ENCODE measurements at places on chromosomes 6 and 20.
A peak's percentile ranks its signal among the peaks of the same experiment; 100 is the strongest.

- peak; percentile 38 for DNase-seq
These were observed 198.6 kb downstream of the DTNBP1 start for GRCh38 chr6:15464211-15464725.

DNA sequence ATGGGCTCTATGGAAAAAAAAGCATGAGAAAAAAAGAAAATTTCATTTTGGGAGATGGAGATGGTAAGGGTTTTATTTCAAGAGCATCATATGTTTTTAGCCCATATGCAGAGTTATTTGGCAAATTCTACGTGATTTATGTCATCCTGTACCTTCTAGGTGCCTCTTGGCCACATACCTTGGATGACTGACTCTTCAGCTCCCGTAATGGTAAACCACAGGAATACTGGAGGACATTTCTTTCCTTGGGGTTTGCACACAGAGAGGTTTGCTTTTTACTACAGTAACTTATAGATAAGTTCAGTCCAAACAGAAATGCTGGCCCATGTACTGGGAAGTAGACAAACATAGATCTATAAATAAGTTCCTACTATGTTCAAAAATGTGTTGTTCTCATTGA, 132.2 kb downstream of the SH3BGRL2 start:
- no peak for DNase-seq

- DNase-seq: peak; percentile 35
These were observed 66.4 kb downstream of the LY86 start for GRCh38 chr6:6654599-6655575.

DNA sequence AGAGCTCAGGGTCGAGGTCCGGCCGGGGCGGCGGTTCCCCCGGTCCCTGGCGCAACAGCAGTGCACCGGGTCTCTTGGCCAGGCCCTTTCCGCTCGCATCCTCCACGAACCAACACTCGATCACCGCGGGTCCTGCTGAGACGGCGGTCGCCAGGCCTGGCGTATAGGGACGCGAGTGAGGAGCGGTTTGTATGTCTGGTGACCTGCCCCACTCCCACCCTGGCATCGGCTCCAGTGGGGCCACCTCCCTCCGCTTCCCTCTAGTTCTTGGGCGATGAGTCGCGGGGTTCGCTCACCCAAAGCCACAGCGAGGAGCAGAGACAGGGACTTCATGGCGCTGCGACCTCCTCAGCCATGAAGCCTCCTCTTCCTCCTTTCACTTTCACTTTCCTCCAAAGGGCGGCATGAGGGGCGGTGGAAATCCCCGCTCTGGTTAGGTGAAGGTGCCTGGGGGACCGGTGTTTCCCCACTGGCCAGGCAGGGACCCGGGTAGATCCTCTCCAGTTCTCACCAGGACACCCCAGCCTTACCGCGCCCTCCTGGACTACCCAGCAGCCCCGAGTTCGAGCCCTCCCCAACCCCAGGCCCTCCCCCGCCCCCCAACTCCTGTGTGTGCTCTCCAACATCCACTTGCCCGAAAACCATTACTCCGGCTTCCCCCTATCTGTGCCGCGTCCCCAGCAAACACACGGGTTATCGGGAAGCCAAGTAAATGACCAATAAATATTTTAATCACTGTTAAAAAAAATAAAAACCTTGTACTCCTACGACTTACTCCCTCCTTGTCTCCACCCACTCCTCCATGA, at the start of gene TAPBP:
Gene TAPBP, minus strand, starts transcription at position 370 of the 806 bp plus-strand sequence. Its CDS starts 37 bp downstream, at position 333.
- DNase-seq: peak; percentile 82

DNA sequence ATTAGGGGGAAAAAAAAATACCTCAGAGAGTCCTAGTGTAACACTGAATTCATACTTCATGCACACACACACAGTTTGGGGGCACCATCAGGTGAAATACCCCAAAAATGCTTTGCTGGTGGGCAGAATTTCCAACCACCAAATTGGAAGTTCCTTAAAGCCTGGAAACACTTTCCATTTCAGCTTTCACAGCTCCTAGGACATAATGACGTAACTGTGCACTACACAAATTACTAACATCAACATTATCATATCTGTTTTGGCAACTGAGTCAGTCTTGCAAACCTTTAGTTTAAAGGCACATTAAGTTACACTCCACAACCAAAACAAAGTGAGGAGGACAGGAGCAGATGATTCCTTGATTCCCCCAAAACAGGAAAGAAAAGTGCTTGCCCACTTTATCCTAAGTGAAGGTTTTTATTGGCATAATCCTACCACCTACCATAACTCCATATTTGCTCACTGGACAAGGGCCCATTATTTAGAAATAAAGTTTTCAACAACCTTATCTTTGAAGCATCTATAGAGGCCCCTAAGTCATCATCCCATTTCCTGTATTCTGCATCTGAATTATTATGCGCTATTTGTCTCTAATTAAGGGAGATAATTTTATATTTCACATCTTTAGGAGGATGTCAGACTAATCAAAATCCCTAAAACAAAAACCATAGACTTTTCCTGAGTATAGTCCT, 3.4 kb downstream of the MBOAT1 start:
- no peak for DNase-seq

DNA sequence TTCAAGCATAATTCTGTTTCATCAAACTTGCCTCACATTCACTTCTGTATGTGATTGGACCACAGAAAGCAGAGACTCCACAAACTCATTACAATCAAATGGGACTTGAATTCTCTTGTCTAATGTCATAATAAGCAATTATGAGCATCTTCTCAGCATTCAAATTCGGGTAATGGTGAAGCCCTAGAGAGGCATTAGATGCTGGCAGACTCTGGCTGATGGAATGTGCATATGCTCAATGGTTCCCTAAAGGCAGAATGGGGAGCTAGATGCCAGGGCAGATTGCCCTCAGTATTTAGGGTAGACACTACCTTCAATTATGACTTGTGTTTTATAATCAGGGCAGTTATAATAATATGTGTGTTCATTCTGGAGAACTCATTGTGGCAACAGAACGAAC, 127.9 kb downstream of the HDGFL1 start:
- no peak for DNase-seq

DNA sequence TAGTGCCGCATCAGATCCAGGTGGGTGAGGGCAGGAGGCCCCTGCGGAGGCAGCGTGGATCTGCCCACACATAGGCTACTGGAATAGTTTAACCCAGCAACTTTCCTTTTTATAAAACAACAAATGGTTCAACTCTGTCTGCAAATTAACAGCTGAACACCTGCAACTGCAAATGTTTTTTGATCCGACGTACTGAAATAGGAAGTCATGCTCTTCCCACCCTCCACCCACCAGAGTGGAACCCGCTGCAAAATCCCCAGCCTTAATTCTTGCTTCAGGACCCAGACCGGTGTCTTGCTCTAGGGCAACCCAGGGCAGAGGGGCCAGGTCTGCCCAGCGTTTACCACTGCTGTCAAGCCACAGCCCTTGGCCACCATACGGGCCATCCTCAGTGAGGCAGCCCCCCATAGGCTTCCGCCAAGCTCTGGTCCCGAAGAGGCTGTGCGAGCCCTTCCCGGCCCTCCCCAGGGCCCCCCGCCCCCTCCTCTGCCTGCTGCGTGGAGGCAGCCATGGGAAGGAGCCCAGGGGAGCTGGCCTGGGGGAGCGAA, 334.3 kb downstream of the ZFAND3 start:
- no peak for DNase-seq

DNA sequence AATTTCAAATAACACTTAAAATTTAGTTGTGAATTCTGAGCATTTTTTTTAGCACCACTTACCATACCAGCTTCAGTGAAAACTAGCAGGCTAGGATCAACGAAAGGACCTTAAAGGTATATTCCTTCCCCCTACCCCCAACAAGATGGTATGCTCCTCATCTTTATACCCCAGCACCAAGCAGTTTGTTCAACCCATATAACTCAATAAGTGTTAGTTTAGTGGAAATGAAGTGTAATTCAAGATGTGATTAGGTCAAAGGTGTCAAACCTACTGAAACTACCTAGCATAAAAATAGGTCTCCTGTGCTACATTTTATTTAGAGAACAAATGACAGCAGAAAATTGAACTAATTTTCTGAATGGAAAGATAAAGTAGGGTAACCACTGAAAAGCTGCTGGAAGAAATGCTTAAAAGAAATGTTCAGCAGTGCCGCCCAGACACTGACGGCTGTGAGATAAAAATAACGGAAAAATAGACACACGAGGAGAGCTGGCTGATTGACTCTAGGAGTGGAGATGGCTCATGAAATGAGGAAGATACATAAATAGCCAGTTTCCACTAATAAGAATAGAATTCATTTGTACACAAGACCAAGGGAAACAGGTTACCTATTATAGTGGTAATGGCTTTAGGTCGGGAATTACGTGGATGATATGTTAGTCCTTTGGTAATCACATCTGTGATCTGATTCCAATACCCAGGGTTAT, 94.8 kb downstream of the IPCEF1 start:
- DNase-seq: no peak

GRCh38 chr6:152723398-152723797, 25.7 kb downstream of the MYCT1 start:
- no peak for DNase-seq

DNA sequence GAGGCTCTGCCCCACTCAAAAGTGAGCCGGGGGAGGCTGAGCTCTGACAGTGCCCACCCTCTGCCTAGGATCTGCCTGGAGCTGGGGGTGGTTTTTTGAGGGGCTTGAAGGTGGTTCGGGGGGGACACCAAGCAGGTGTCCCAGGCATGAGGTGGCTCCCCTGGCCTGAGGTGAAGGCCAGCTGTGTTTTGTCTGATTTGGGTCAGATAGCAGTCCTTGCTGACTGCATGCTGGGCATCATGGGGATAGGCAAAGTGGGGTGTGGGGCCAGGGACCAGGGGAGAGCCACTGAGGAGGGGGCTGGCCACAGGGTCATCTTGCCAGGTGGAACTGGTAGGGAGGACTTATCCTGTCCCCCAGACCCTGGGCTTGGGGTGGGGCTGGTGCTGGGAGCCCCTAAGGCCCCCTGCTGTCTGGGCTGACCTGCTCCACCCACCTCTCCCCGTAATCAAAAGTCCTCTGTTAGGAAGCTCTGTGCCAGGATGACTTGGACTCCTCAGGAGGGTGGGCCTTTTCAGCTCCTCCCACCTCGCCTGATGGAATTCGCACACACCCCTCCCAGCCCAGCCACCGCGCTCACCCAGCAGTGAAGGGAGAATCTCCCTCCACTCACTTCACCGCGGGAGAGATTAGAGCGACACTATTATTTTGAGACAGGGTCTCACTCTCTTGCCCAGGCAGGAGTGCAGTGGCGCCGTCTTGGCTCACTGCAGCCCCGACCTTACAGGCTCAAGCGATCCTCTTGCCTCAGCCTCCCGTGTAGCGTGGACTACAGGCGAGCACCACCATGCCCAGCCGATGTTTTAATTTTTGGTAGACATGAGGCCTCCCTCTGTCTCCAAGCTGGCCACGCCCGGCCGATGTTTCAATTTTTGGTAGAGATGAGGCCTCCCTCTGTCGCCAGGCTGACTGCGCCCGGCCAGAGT, 1.5 kb upstream of the COL9A3 start:
- DNase-seq: no peak

- no peak for DNase-seq
These were observed 143.7 kb downstream of the RALGAPA2 start for GRCh38 chr20:20568604-20569205.

- DNase-seq: no peak
These were observed 33.9 kb upstream of the FAM83D start for GRCh38 chr20:38892091-38892981.

DNA sequence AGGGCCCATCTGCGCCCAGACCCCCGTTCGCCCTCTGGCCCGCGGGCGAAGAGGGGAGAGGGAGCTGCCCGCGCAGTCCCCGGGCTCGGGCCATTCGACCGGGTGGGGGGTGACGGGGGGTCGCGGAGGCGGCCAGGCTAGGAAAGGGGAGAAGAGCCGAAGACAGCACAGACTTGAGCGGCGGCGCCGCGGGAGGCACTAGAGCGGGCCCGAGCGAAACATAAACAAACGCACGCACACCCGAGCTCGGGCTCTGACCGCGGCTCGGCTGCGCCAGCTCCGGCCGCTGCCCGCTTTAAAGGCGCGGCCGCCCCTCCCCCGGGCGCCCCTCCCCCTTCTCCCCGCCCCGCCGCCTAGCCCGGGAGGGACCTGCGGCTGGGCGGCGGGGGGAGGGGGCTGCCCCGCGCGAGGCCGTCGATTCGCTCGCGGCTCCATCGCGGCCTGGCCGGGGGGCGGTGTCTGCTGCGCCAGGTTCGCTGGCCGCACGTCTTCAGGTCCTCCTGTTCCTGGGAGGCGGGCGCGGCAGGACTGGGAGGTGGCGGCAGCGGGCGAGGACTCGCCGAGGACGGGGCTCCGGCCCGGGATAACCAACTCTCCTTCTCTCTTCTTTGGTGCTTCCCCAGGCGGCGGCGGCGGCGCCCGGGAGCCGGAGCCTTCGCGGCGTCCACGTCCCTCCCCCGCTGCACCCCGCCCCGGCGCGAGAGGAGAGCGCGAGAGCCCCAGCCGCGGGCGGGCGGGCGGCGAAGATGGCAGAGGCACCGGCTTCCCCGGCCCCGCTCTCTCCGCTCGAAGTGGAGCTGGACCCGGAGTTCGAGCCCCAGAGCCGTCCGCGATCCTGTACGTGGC, at the start of gene FOXO3:
Gene FOXO3, plus strand, starts transcription at position 455 of the 846 bp plus-strand sequence. Its CDS starts 292 bp downstream, at position 747.
- peak; percentile 36 for DNase-seq

- DNase-seq: no peak
These were observed 9.2 kb downstream of the GPX5 start for GRCh38 chr6:28534875-28535274.

GRCh38 chr6:163627274-163628062, 212.9 kb downstream of the QKI start:
- no peak for DNase-seq

DNA sequence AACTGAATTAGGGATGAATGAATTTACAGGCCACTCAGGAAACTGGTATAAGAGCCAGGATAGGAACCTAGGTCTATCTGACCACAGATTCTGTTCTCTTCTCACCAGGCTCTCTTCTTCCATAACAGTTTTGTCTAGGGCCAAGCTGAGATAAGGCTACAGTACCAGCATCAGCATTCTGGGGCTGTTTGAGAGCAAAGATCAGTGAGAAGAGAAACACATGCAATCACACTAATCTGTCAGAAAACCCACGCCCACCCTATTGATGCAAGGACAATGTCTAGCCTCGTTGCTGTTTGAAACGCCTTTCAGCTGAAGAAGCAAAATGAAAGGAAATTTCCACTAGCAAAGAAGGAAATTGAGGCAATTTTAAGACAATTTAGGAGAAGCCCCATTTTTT, 137.7 kb downstream of the LCA5 start:
- no peak for DNase-seq

DNA sequence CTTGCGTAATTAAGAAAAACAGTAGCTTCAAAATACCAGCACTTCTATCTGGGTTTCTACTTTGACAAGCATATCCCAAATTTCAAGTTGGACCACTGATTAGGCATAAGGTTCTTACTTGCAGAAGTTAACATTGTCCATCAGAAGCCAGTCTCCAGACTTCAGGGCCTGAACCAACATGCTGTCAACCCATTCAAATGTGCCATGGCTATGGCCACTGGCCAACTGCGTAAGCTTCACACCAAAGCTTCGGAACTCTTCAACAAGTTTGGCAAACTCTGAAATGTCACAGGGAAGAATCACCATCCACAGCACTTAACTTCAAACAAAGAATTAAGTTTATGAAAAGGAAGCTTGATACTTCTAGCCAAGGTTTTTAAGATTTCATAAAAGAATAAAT, 78.0 kb upstream of the LYRM2 start:
- no peak for DNase-seq
